Breast epithelium (tissue), 4 donors: ENCODE measurements at places on chromosomes 11 and 22.

GRCh38 chr22:21915624-21916308 lies 36.9 kb downstream of the PPM1F start:
- no peak for DNase-seq

- DNase-seq = no peak
These were observed 110.8 kb downstream of the CEP164 start for GRCh38 chr11:117438371-117439000.

DNA sequence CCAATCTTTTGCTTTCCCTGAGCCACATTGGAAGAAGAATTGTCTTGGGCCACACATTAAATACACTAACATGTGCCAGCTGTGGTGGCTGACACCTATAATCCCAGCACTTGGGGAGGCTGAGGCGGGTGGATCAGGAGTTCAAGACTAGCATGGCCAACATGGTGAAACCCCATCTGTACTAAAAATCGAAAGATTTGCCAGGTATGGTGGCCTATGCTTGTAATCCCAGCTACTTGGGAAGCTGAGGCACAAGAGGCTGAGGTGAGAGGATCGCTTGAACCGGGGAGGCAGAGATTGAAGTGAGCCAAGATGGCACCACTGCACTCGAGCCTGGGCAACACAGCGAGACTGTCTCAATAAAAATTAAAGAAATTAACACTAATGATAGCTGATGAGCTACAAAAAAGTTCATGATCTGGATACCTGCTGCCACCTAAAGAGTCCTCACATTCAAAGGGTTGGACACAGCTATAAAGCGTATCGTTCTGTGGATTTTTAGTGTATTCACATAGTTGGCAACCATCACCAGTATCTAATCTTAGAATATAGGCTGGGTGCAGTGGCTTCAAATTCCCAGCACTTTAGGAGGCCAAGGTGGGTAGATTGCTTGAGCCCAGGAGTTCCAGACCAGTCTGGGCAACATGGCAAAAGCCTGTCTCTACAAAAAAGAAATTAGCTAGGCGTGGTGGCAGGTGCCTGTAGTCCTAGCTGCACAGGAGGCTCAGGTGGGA lies 3.4 kb upstream of the LDHC start:
- DNase-seq = no peak

DNA sequence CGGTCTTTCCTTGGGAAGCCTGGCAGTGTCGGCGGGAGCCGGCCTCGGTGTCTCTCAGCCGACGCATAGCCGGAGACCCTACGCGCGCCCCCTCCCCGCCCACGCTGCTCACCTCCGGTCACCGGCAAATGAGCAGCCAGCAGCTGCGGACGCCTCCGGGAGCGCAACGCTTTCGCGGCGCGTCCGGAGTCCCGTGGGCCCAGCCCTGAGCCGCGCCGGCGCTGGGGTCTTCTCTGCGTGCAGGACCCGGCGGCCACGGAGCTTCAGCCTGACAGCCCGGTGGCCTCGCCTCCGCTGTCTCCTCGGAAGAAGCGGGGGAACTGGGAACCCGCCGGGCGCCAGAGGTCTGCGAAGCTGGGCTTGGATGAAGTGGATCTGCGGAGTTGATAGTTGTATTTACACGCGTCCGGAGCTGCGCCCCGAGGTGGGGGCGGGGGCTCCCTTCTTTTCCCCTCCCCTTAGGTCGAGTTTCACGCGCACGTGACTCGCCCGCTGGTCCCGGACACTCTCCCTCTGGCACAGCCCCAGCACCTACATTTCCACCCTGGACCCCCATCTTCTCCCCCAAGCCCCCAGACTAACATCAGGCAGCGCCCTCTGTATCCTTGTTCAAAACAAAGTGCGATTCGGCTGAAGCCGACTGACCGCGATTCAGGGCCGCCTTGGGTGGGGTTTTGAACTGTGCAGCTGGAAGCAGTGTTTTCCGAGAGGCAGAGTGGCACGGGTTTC lies at the start of gene SLC43A1:
TSS of gene SLC43A1 (minus strand) at position 371 of the 729 bp plus-strand sequence. CDS start 1,591 bp downstream, outside the sequence.
- no peak for DNase-seq

GRCh38 chr11:102580185-102580951 lies 44.8 kb downstream of the MMP20 start:
- DNase-seq = no peak

DNA sequence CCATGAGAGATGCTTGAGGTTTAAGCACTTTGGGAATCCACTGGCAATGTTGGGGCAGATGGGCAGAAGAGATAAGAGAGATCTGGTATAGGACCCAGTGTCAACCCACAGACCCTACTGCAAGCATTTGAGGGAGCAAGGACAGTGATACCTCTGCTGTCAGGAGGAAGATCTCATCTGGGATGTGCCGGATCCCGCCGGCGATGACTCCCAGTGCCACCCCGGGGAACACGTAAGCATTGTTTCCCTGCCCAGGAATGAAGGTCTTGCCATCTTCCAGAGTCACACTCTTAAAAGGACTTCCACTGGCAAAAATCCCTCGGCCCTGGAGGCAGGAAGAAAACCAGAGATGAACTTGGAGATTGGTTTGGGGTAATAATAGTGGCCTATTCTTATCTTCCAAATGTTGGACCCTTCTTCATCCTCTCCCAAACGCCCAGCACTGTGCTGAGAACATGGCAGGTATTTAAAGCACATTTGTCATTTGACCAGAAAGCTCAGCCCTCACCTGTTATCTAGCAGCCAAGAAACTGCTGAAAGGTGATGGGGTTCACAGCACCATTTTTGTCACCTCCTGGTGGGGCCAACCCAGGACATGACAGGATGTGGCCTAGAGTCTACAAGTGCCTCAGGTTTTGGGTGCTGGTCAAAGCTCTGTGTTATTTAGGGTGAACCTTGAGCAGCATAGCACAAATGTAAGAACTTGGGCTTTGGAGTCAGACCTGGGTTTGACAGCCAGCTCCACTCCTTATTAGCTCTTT lies 71.7 kb downstream of the CCDC81 start:
- DNase-seq = no peak

GRCh38 chr22:30205281-30206115 lies 41.1 kb downstream of the LIF start:
- no peak for DNase-seq

GRCh38 chr11:113045146-113045545 lies 83.9 kb downstream of the NCAM1 start:
- no peak for DNase-seq

DNA sequence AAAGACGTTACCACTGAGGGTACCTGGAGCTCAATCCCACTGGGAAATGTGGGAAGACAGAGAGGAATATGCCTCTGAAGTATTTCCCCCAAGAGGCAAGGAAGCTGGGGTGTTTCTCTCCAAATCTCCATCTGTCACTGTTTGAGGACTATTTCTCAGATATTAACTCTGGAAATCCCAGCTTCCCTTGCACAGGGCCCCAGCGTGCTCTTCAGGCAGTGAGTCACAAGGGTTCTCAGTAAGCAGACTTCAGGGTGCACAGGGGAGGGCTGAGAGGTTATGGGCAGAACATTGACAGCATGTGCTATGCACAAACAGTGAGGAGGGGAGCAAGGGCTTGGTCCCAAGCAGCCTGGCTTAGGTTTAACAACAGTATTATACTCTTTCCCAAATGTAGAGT lies 60.9 kb upstream of the EED start:
- no peak for DNase-seq

DNA sequence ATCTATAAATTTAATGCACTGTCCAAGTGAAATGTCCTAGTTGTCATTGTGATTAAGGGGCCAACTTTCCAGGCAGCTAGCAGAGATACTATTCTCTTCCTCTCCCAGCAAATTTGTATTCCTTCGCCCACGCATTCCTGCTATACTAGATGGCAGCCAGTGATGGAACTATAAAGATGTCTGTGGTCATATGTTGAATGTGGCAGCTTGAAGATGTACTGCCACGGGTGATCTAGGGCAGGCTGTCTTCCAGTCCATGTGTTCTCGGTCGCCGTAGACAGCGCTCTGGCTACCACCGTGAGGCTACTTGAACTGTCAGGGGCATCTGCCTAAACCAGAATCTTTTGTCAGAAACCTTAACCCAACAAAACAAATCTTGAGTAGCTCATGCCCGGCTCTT lies 8.3 kb upstream of the SIDT2 start:
- DNase-seq = no peak

- no peak for DNase-seq
These were observed 852 bp downstream of the TRAF6 start for GRCh38 chr11:36509201-36509639.
